Lung (tissue), 17 donors: ENCODE measurements at places on chromosomes 3 and 15.

DNA sequence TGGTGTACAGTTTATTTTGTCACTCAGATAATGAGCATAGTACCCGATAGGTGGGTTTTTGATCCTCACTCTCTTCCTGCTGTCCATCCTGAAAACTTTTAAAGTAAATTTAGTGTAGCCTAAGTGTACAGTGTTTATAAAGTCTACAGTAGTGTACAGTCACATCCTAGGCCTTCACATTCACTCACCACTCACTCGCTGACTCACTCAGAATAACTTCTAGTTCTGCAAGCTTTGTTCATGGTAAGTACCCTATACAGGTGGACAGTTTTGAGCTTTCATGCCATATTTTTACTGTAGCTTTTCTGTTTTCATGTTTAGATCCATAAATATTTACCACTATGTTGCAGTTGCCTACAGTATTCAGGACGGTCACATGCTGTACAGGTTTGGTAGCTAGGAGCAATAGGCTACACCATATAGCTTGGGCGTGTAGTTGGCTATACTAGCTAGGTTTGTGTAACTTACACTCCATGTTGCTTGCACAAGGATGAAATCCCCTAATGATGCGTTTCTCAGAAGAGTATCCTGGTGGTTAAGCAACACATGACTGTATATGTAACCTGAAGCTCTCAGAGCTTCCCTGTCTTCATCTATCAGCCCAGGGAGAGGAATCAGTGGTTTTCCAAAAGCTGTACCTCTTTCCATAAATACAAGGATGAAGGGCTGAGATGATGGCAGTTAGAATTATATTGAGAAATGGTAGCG lies 87.6 kb upstream of the SLC25A26 start:
- DNase-seq, result no peak

GRCh38 chr15:41950489-41950888 lies 21.9 kb downstream of the EHD4 start:
- peak; percentile 60 for DNase-seq

GRCh38 chr15:64636556-64636955 lies 138.8 kb downstream of the RBPMS2 start:
- DNase-seq, result peak; percentile 34

DNA sequence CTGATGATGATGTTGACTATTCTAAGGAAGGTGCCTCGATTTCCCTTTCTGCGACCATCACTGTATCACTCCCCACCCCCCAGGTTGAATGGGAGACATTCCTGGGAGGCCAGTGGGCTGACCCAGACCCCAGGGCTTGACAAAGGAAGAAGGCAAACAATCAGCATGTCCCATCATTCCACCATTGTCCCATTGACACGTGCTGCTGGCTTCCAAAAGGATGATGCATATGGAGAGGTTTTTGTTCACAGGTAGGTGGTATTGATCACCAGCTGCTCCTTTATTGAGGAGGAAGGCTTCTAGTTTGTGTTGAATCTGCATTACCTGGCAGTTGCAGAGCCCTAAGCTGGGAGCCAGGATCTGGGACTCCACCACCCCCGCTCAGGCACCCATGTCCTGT lies 30.4 kb downstream of the RASGRF1 start:
- DNase-seq, result no peak

- DNase-seq, result no peak
Observed at GRCh38 chr3:38124324-38125122, 12.4 kb downstream of the ACAA1 start.

DNA sequence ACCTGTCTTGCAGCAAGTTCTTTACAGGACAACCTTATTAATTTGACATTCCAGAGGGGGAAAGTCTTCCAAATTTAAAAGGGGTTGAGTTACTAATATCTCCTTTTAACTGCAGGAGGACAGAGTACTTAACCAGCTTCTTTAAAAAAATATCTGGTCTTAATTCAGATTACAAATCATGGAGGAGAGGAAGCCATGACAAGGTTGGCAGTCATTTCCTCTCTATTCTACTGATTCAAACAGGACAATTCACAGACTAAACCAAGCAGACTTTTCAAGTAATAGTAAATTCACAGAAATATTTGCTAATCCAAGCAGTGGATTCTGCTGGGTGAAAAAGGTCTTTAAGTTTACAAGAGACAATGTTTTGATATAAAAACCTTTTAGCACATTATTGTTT lies 185.3 kb downstream of the CFAP20DC start:
- no peak for DNase-seq

- DNase-seq, result no peak
Observed at GRCh38 chr3:174409086-174409743, 449.9 kb upstream of the NAALADL2 start.

DNA sequence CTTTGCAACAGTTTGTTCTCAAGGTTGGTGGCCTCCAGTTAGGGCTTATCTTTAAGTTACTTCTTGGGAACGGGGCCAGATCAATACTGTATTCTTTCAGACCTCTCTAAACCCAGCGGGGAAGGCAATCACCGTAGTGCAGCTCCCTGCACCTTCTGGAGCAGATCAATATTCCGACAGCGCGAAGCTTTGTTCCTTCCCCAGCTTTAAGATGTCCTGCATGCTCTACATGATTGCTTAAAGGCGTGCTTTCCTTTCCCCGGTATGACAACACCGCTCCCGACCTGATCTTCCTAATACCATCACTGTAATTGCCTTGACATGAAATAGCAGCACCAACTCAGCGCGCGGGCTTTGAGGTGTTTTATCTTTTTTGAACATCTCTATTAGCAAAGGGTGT lies 755.2 kb downstream of the NR2F2 start:
- DNase-seq, result no peak

DNA sequence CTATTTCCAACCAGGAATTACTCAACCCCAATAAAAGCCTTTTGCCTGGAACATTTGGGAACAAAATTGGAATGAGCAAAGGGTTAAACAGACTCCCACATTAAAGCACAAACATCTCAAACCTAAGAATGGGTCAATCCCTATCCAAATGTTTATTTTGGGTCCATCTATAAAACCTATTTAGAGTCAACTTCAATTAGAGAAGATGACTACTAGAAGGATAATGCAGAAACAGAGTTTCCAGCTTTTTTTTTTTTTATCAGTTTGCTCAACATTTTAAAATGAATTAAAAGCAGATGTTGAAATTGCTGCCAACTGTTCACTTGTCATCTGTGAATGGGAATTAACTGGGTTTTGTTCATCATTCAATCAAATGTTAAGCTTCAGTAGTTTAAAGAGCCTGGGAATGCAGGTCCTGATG lies 4.1 kb upstream of the TBC1D23 start:
- no peak for DNase-seq

DNA sequence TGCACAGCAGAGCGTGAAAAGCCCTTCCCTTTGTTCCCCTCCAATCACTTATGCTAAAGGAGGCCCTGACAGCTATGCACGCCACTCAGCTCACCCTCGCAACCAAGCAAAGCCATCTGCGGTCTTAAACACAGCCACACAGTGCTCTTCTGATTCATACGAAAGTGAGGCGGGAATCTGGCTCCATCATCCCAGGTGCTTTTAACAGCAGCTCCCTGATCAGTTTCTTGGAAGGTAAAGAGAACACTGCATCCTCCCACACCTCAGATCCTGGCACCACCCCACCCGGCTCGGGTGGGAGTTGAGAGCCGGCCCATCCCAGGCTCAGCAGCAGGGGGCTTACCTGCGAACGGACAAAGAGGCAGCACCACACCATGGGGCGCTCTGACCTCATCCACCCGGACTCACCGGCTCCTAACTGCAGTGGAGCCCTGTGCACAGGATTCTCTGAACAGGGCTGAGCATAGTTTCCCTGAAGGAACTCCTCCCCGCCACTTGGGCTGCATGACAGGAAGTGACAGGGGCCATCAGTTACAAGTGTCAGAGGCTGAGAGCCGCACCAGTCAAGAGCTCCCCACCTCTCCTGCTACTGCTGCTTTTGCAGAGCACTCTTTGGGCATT lies 114.3 kb upstream of the ARHGEF3 start:
- DNase-seq, result peak; percentile 38
